ENCODE measurements at places on chromosomes 3 and 15.

GRCh38 chr3:7001370-7001769 is 140.5 kb downstream of the GRM7 start:
- no peak for DNase-seq

- DNase-seq = peak; percentile 44
Observed at GRCh38 chr3:153162513-153163392, 727 bp downstream of the RAP2B start.

GRCh38 chr15:47718497-47719437 is 1.5 kb downstream of the SEMA6D start:
- DNase-seq = peak; percentile 18

DNA sequence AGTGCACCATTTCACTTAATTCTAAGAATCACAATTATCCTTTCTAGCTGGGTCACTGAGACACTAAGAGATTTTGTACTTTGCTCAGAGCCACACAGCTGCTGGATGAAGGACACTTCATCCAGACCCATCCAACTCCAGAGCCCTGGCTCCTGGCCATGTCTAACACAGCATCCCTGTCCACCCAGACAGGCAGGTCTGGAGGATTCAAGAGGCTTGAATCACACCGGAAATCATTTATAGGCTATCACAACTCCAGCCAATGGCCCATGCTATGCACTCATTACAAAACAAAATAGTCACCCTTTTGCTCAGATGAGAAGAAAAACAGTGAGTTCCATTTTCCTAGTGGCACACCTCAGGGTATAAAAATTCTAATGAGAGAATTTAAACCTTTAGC is 198.2 kb upstream of the LMCD1 start:
- no peak for DNase-seq

DNA sequence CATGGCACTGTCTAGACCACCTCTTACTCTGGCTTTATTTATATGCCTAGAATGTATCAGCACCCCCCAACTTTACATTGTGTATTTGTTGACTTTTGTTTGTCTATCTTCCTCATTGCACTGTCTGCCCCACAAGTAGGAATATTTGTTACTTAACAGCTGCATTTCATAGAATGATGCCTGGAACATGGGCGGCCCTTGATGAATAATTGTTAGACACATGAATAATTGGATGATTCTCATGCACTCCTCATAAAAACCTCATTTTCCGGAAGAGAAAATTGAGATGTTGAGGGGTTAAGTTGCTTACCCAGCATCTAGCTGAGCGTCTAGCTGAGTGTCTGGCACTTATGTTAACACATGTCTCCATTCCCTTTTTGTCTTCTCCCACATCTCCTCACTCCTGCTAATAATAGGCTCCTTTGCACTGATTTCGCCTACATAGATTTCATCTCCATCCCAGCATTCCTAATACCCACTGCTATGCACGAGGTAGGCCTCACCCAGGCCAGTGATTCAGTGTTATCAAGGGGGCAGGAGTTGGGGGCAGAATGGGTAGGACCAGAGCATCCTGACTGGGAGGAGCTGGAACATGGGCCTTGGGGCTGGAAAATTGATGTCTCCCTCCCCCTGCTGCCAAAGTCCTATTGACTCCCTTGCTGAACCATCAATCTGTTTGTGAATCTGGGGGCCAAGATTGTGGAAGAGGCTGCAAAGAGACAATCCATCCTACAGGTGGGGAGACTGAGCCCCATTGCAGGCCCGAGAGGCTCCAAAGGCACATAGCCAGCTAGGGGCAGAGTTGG is 7.8 kb upstream of the WNT7A start:
- DNase-seq = no peak

DNA sequence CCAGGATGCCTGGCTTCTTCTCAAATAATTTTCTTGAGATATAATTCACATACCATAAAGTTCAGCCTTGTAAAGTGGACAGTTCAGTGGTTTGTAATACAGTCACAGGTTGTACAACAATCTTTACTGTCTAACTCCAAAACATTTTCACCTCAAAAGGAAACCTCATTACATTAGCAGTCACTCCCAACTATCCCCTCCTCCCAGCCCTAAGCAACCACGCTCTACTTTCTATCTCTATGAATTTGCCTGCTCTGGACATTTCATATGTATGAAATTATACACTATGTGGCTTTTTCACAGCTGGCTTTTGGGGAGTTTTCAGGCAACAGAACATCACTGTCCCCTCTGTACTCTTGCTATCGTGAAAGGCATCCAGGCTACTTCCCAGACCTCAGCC is 17.5 kb downstream of the TGM5 start:
- no peak for DNase-seq

GRCh38 chr3:175029828-175030227 is 170.7 kb downstream of the NAALADL2 start:
- no peak for DNase-seq

GRCh38 chr3:63949005-63949404 is 36.8 kb upstream of the SCAANT1 start:
- peak; percentile 85 for DNase-seq

DNA sequence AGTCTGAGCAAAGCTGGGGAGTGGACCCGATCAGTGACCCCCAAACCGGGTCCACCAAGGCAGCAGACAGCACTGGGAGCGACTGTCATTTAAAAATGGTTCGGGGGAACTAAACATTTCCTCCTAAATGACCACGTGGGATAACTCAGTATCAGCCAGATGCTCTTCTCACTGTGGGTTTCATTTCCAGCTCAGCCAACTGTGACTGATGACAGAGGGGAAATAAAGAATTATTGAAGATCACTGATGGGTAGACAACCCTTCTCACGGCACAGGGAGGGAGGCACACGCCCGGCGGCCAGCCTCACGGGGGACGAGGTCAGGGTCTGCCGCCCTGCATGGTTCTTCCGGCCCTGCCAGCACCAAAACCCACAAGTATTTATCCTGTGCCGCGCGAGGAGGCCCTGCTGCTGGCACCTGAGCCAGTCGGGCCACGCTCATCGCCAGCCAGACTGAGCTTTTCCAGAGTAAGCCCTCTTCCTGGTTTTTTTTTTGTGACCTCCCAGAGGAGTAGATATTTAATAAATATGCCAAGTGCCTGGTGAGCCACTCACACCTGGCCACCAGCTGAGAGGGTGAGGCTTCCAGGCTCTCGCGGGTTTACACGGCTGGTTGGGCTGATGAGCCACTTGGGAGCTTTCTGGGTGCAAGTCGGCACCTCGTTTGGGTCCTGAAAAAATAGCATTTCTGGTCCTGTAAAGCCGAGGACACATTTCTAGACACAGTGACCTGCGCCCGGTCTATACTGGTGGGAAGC is 6.2 kb downstream of the MELTF start:
- DNase-seq = no peak

DNA sequence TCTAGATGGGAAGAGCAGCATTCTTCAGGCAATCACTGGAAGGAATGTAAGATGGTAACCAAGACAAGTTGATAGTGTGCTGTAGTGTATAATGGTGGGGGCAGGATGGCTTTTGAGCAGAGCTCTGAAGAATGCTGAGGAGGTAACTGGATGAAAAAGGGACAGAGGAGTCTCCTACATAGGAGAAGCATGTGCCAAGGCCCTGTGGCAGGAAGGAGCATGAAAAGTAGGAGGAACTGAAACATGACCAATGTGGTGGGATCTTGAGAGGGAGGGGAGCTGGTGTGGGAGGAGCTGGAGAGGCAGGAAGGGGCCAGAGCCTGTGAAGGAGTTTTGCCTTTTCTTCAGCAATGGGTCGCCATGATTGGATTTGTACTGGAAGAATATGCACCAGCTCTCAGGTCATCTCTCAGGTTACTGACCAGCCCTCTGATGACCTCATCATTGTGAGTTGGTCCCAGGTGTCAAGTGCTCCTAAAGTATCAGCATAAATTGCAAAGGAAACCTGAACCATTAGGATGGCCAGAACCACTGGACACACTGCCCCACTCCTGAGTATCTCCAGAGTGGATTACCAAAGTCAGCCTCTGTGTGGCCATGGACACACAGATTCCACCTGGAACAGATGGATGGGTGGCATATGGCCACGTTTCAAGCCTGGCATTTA is 38.6 kb downstream of the FSD2 start:
- no peak for DNase-seq

- DNase-seq = no peak
Observed at GRCh38 chr3:50625231-50626182, 8.6 kb downstream of the MAPKAPK3 start.

DNA sequence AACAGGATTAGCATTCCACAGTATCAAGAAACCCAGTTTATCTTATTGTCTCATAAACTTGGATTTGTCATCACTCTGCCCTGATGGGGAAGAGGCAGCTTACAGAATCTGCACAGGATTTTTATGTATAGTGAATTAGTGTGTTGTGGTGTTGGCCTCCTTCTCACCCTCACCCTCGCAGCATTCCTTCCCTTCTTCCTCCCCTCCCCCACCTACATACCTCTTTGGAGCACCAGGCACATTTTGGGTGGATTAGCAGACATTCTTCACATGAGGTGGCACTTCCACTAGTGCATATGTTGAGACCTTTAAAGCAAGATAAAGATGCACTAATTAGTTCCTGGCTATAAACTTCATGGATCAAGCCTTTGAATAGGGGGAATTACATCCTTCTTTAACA is 13.9 kb downstream of the ITGB5 start:
- DNase-seq = no peak

DNA sequence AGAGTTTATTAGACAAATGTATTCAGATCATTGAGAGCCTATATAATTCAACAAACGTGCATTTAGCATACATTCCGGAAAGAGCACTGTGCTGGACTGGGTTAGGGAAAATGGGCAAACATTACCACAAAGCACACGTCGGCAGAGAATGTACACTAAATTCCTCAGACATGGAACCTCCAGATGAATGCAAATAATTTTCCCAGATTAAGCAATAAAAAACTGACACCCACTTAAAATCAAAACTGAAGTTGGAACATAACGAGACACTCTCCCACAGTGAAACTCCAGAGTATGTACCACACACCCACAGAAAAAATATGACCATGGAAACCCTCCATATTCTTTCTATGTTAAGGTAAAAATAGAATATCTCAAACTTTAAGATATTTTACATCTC is 4.8 kb downstream of the SECISBP2L start:
- DNase-seq = peak; percentile 25

- DNase-seq = peak; percentile 61
Observed at GRCh38 chr3:30779686-30780287, 114.7 kb downstream of the GADL1 start.

- no peak for DNase-seq
Observed at GRCh38 chr3:32990116-32990515, 38.7 kb downstream of the CCR4 start.

GRCh38 chr3:31002730-31003129 is 108.3 kb upstream of the GADL1 start:
- no peak for DNase-seq

GRCh38 chr3:63824309-63824708 is 5.2 kb downstream of the C3orf49 start:
- DNase-seq = peak; percentile 20

DNA sequence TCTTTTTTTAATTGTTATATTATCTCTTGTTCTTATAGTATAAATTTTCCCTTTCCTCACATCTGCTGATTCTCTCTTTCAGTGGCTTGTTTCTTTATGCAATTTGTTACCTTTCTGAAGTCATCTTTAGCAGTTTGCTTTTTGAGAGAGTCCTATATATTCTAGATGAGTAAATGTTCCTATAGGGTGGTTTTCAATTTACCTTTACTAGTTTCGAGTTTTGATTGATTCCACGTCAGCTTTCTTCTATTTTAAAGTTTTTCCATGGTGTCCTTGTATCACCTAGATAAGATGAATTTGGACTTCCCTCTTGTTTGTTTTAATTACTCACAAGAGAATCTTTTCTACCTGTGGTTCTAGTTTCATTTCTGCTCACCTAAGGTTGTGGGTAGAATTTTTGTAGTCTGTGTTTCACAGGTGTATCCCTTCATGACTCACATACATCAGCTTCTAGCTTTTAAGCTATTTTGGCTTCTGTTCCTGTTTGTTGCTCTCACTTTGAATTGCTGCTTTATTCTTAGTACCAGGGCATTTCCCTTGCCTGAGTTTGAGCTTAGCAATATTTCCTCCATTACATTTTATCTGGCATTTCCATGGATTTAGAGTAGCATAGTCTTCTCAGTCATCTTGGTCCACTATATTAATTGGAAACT is 6.4 kb downstream of the TEX9 start:
- no peak for DNase-seq

Data from fibroblast of pulmonary artery (primary cell).